Kidney (tissue), 22 donors: ENCODE measurements at places on chromosomes 5 and 9.
A peak's percentile ranks its signal among the peaks of the same experiment; 100 is the strongest.

DNA sequence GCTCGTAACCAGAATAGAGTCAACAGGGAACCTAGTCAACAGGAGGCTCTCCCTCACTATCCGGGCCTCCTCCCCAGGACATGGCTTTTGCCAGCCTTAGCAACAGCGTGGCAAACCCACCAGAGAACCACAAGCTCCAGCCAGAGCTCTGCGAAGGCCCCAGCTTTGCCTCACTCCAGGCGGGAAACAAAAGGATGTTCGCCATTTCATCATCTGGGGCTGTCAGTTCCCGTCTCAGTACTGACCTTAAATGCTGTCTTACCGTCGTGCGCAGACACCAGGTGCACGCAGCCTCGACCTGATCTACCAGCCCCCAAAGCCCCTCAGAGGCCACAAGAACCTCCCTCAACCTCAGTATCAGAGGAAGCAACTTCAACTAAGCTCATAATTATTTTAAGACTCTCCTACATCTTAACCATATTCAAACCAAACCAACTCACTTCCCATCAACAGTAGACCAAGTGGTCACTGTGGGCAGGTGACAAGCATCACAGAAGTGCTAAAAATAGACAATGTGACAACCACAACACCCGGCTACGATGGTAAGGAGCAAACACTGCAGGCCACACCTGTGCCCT, 71.4 kb downstream of the SEMA4D start:
- DNase-seq: no peak

GRCh38 chr5:25027061-25027460, 382.3 kb upstream of the CDH10 start:
- no peak for DNase-seq

DNA sequence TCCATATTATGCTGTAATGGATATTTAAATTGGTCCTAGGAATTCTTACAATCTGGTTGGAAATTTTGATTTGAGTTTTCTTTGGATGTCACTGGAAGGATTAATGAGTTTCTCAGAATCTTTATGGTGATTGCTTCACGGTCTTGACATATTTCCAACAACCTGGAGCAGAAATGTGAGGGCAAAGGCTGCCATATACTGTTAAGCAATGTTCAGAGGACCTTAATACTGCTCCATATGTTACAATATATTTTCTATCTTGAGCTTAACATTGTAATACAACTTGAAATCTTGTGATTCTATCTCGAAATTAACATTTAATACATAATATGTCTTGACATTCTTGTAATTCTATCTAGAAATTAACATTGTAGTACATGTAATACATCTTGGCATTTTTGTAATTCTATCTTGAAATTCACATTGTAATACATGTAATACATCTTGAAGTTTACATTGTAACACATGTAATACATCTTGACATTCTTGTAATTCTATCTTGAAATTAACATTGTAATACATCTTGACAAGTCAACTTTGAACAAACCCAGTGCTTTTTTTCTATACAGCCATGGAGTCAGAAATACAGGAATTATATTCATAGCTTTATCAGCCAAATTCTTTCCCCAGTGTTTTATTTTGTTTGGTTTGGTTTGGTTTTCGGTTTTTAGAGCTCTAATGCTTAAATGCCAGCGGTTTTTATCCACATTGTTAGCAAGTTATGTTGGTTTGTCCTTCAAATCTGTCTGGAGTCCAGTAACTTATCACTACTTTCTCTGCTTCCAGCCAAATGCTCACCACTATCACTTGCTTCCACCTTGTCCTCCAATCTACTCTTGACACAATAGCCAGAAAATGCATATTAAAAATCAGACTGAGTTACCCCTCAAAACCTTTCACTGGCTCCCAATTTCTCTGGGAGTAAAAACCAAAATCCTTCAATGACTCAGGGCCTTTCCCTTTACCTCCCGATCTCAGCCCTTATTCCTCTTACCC, 3.0 kb upstream of the TUT7 start:
- no peak for DNase-seq

GRCh38 chr5:127343866-127344265, 53.3 kb downstream of the MEGF10 start:
- no peak for DNase-seq

DNA sequence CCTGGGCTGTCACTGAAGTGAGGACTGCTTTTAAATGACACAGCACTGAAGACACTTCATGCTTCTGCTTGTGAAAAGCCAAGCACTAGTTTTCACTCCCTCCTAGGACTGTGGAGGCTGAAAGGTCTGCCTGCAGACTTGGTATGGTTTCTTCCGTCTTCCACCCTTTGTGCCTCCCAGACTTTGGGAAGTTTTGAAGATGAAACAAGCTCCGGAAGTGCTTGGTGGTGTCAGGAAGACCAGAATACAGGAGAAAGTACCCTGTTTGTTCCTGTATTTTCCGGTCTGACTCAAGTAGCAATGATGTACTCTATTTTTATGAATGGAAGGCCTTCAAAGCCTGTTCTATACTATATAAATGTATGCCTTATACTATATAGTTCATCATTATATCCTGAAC, 222.7 kb downstream of the PDZD2 start:
- DNase-seq: no peak

DNA sequence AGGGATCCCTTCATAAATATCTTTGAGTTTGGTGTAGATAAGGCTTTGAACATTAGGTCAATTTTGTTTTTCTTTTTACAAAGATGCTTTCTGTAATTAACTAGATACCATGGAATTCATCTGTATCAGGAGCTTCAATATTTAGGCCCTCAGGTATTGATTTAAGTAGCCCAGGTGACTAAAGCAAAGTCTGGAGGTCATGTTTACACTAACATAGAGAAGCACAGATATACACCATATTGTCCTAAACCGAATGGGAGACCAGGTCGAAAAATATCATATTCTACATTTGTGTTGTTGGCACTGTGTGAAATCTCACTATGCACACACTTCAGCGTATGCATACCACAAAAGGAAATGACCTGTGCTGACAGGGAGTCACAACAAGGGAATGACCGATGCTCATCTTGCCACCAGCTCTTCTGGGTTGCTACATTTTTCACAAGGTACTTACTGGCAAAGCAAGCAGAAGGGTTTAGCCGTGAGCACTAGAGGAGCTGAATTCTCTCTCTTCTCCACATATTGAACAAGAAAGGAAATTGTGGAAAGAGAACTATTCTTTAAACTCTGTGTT, 98.5 kb upstream of the IL7R start:
- DNase-seq: no peak

DNA sequence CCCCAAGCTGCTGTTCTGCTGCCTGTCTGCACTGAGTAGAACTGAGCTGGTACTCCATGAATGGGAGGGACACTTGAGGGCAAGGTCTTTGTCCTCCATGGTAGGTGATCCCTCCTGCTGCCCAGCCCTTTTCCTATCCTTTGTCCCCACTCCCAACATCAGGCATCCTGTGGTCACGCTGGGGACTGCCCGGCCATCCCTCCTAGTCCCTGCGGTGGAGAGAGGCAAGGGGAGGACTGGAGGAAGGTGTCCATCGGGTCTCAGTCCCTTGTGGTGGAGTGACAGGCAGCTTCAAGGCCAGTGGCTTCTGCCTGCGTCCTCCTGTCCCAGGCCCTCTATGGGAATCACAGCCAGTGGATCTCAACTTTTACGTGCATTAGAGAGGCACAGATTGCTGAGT, 25.9 kb downstream of the ROR2 start:
- DNase-seq: no peak

- DNase-seq: peak; percentile 57
Measured at GRCh38 chr5:99025298-99026045, 96.7 kb upstream of the CHD1 start.

DNA sequence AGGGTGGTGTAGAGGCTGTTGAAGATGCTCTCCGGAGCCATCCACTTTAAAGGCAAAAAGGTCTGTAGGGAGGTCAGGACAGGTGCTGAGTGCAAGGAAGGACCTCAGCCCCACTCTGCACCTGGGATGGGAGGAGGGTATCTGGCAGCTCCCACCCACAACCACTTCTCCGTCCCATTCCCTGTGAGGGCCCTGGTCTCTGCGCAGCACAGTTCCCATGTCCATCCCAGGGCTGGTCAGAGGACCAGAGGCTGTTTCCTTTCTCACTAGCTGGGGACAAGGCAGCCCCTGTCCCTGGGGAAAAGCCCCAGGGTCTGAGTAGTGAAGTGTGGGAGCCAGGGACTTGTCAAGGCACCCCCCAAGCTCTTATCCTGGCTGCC, 33.7 kb upstream of the CSF1R start:
- peak; percentile 36 for DNase-seq

DNA sequence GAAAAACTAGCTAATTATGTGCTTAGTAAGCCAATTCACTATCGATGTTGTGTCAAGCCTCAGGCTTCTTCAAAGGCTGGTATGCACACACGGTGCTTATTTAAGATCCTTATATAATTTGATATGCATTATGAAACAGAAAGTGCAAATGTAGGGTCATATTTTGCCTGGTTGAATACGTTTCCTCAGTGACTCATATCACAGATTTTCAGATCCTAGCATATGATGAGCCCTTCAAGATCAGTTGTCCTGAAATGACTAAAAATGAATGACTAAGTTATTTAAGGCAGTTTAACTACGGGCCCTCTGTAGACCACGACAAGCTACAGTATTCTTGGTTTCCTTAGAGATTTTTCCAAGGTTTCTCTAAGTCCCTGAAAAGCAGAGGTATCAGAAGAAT, 778.3 kb downstream of the PRELID2 start:
- DNase-seq: no peak

DNA sequence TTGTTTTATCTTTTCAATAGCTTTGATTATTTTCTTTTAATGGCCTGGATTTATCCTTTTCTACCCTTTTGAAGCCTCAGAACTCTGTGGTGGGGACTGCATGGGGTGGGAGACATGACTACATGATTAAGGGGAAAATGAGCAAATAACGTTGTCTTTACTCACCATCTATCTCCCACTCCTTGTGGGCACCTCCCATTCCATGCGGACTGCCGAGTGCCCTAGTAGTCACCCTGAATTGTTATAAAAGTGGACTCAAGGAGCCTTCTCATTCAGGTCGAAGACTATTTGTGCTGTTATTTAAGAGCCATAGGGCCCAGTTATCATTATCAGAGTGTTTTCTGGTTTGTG, 281.8 kb downstream of the MLLT3 start:
- no peak for DNase-seq

GRCh38 chr5:137808503-137809135, 54.5 kb upstream of the HNRNPA0 start:
- DNase-seq: no peak

DNA sequence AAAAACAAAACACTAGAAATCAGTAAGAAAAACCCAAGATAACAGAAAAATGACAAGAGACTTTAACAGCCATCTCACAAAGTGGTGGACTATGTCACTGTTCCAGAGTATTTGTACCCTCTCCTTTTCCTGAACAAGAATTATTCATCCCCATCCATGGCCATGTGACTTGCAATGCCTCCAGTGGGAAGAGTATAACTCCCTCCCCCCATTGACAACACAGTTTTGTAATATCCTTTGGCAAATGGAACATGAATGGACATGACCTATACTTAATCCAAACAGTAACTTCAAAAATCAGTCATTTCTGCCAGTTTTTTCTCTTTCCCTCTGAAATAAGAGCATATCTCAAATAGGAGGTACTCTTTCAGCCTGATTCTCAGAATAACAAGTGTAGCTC, 33.9 kb downstream of the PTBP3 start:
- DNase-seq: no peak

GRCh38 chr5:150211156-150212030, 21.5 kb downstream of the SLC6A7 start:
- peak; percentile 26 for DNase-seq

DNA sequence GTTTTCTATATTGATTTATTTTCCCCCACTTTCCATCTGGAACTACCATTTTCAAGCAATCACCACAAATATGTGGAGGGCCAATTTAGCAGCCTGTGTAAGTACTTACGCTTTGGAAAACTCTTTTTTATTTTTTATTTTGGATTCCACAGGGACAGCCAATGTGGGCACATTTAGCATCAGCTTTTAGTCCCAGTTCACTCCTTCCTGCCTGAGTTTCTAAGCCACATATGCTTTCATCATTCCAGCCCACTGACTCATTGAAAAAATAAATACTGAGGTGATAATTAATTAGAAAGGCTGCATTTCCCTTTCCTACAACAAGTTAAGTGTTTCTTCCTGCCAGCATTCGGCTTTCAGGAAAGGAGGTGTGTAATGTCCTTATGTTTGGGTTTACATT, 76.8 kb downstream of the TMEM167A start:
- no peak for DNase-seq

DNA sequence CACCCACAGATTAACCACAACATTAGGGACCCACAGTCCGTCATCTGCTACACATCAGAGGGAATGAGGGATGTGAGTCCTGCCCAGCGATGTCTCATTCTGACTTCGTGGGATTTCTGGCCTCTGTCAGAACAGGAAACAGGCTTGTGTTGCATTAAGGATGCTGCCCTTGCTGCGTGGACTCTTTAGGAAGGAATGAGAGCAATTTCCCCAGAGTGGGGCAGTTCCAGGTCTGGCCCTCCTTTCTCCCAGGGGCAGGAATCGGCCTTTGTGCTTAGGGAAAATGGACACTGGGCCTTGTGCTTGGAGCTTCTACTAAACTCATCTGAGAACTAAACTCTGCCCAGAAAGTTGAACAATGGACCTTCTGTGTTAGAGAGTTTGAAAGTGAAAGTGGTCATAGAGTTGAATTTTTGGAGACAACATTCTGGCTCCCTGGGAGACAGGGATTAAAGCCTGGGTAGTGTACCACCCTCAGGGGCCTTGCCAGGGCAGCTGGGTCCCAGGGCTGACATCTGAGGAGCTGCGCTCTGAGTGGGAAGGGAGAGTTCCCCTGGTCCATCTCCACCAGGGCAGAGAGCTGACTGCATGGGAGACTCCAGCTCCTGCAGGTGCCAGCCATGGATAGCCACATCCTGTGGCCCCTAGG, 37.8 kb upstream of the S1PR3 start:
- no peak for DNase-seq

- DNase-seq: no peak
Measured at GRCh38 chr9:125484350-125485282, 222.4 kb downstream of the MAPKAP1 start.

GRCh38 chr5:141603923-141604717, 14.7 kb downstream of the DIAPH1 start:
- peak; percentile 53 for DNase-seq

DNA sequence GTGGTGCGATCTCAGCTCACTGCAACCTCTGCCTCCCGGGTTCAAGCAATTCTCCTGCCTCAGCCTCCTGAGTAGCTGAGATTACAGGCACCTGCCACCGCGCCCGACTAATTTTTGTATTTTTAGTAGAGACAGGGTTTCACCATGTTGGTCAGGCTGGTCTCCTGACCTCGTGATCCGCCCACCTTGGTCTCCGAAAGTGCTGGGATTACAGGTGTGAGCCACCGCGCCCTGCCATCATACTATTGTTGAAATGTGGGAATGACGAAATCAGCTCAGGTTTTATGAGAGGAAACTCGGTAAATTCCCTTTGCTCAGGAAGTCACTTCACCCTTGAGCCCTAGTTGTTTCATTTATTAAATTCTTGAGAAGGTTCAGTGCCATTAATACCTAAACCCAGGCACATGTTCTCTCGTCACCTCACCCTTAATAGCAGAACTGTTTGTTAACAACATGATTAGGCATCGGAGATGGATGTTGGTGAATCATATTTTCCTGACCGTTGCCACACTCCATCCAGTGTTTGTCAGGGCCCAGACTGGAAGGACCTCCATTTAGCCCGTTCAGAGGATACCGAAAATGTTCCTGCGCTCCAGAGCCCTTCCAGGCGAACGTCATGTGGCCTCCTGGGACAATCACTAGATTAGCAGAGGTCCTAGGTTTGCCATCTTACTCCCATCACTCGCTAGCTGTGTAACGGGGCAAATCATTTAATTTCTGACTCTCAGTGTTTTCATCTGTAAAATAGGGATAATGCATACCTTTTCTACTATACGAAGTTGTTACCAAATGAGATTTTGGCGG, 20.0 kb upstream of the CREBRF start:
- DNase-seq: no peak

GRCh38 chr5:124352312-124352711, 394.1 kb downstream of the ZNF608 start:
- no peak for DNase-seq
